ENCODE measurements at places on chromosomes 13 and 19.

- no peak for DNase-seq
- no peaks in the 10 kb centered on the region for H3K27me3 ChIP-seq
- H3K4me3 ChIP-seq: no peak overlapping the region
- no peaks in the 10 kb centered on the region for H3K36me3 ChIP-seq
- no peak overlapping the region for H3K27ac ChIP-seq
Measured at GRCh38 chr13:100495455-100495854, 93.1 kb downstream of the GGACT start.

DNA sequence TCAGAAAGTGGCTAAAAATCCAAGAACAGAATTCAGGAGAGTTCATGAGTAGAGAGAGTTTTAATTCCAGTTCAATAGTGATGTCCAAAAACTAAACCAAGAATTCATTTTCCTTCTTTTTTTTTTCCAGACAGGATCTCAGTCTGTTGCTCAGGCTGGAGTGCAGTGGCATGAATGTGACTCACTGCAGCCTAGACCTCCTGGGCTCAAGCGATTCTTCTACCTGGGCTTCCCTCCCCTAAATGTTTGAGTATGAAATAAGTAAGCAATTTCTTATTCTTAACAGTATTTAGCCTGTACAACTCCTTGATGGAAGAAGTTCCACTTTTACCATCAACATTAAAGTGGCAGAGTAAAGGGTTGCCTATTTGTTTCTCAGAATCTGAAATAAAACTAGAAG is 3.8 kb downstream of the COMMD6 start:
- H3K27me3 ChIP-seq: no peaks in the 10 kb centered on the region
- no peak for DNase-seq
- no peak overlapping the region for H3K27ac ChIP-seq
- no peak overlapping the region for H3K4me3 ChIP-seq
- H3K4me1 ChIP-seq: peaks cover 13% of the 10 kb centered on the region

GRCh38 chr13:73428706-73429105 is 369.9 kb downstream of the KLF5 start:
- H3K4me1 ChIP-seq: no peaks in the 10 kb centered on the region
- H3K4me3 ChIP-seq: no peak overlapping the region
- H3K27ac ChIP-seq: no peak overlapping the region

DNA sequence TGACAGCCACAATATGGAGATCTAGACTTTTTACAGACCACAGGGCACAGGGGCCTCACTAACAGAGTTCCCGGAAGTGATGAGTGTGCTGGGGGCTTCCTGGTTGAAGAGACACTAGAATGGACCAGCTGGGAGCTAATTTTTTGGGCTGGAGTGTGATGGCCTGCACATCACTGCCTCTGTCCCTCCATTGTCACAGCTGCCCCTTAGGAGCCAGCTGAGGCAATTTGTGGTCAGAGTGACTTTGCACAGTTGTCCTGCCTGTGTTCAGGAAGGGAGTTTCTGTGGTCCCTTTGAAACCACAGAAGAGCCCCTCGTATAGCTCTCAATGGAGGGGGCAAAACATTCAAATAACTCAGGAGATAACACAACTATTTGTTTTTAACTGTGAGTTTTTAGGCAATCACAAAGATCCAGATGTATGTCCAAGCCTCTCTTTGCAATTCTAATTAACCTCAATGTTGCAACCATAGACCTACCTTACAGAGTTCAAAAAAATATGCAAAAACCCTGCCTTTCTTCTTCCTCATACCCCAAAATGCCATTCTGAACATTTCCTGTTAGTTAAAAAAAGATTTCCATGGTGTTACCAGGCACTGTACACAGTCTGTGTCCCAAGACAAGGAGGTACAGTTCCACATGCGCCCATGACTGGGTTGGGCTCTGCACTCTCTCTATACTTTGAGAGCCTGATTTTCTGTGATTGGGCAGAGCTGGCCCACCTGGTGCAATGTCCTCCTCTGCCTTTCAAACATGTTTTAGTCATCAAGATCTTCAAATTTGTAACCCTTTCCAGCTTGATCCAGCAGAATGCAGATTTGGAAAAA is 2.4 kb downstream of the ALOX5AP start:
- no peak overlapping the region for H3K4me3 ChIP-seq
- no peaks in the 10 kb centered on the region for H3K36me3 ChIP-seq
- no peaks in the 10 kb centered on the region for H3K27me3 ChIP-seq

DNA sequence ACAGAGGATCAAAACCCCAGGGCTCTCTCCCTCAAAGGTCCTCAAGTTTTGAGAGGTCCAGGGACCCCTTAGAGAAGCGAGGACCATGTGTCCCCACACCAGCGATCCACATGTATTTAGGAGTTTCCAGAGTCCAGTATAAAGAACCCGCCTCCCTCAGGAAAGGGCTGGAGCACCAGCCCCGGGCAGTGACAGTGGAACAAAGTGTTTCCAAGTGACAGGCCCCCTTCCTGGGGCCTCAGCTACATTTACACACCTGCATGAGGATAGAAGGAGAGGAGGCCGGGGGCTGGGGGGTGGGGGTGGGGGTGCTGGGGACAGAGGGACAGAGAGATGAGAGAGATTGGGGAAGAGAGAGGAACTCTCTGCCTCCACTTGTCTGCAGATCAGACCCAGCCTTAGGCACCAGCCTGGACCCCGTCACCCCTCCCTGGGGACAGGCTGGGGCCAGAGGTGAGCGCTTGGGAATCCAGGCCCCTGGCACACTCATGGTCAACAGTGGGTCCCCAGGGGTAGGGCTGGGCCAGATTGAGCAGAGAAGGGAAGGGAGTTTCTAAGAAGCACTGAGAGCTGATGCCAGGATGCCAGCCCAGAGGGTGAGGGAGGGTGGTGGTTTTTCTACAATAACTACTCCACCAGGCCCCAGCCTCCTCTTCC is 802 bp downstream of the BCAM start:
- DNase-seq: no peak
- H3K36me3 ChIP-seq: no peaks in the 10 kb centered on the region
- peaks cover 6% of the 10 kb centered on the region for H3K4me1 ChIP-seq
- H3K4me3 ChIP-seq: peak overlapping the region; percentile 57

DNA sequence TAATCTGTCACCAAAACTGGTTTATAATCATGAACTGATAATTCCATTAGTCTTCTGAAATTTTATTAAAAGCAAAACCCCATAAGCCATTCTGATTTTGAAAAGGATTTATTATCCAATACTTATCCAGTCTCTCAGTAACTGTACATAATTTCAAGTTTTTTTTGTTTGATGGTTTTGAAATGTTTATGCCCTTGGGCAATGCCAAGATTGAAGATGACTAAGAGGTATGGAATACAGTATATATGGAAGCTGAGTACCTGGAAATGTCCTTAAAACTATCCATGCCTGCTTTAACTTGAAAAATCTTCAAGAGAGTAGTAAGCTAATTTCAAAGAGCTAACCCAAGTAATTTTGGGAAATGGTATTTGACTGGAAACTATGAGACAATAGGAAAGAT is 1.8 kb upstream of the NEK5 start:
- peaks cover 16% of the 10 kb centered on the region for H3K4me1 ChIP-seq
- no peak overlapping the region for H3K4me3 ChIP-seq
- H3K27ac ChIP-seq: no peak overlapping the region

DNA sequence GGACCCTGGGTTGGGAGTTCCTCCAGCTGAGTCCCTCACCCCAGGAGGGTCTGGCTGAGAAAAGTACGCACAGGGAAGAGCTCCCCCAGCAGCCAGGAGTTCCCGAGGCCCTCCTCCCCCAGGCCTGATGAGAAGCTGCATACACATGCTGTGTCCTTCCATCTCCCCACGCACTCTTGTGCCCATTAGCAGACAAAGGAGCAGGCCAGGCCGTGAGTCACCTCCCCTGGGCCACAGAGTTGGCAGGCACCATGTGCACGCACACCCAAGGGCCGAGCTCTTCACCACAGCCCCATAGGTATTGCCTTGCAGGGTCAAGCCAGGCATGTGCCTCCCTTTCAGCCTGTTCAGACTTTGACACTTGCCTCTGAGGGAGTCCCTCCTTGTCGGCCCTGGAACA is 17.5 kb downstream of the MAU2 start:
- no peaks in the 10 kb centered on the region for H3K27me3 ChIP-seq
- no peak overlapping the region for H3K27ac ChIP-seq
- H3K4me3 ChIP-seq: no peak overlapping the region
- H3K4me1 ChIP-seq: no peaks in the 10 kb centered on the region
- no peak for DNase-seq

DNA sequence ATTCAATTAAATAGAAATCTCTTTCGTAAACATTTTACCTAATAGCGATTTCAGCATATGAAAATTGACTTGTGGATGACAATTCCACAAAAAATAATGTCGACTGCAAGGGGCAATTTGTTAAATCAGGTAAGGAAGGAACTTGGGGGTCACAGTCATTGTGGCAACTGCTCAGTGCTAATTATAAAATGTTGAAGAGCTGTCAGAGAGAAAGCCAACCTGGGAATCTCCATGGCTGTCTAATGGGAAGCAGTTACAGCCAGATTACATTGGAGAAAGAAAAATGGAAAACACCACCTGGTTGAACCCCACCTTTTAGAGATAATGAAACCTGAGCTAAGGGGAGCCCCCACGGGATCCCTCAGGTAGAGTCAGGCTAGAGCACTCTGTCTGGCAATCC is 373.9 kb downstream of the FOXO1 start:
- H3K27me3 ChIP-seq: no peaks in the 10 kb centered on the region
- H3K36me3 ChIP-seq: no peaks in the 10 kb centered on the region
- no peak for DNase-seq

- H3K36me3 ChIP-seq: no peaks in the 10 kb centered on the region
- no peak overlapping the region for H3K4me3 ChIP-seq
- no peak overlapping the region for H3K27ac ChIP-seq
- no peaks in the 10 kb centered on the region for H3K27me3 ChIP-seq
Measured at GRCh38 chr19:37942516-37942902, 35.5 kb downstream of the SIPA1L3 start.

DNA sequence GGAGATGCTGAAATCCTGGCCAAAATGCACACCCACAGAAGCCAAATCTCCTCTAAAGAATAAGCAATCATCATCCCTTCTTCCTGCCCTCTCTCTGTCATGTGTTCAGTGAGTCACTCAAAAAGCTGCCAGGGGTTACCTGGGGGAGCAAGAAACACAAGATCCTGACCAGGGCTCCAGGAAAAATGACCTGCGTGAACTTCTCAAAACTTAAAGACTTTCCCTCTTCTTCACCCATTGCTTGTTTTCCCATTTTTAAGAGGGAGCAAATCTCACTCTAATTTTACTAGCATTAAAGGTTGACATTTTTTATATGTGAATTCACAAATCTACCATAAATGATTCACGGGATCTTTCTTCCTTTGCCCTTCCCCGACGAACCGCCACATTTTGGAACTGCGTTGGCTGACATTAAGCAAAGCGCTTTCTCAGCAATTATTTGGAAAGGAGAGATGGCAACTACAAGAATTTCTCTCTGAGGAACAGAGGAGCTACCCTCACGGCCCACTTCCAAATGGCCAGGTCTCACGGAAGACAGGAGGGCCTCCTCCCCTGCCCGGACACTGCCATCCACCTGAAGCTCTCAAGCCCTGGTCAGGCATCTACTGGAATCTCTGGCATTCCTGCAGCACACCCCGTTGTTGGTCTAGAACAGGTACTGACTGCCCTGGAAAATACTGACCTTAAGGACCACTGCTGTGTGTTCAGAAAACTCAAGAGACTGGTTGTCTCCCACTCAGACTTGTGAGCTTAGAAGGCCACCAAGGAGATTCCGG is 14.2 kb downstream of the TSHZ3 start:
- no peak for DNase-seq
- no peaks in the 10 kb centered on the region for H3K27me3 ChIP-seq
- peaks cover 7% of the 10 kb centered on the region for H3K36me3 ChIP-seq
- H3K4me1 ChIP-seq: peaks cover 36% of the 10 kb centered on the region

- no peak overlapping the region for H3K27ac ChIP-seq
- no peaks in the 10 kb centered on the region for H3K36me3 ChIP-seq
Measured at GRCh38 chr13:26688286-26688685, 72.3 kb downstream of the GPR12 start.

DNA sequence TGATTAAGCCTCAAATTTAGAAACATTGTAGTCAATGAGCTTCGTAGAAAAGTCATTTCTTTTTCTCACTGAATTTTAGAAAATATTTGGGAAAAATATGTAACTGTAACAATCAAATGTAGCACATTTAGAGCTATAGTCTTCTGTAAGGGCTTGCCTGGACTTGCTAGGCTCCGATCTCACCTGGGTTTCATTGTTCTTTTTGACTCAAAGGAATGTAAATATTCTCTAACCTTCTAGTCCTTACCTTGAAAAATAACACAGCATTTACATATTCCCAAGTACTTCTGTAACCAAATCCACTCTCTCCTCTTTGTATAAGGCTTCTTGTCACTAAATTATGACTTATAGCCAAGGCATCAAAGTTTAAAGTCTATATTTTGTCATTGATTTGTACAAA is 2.9 kb upstream of the UFM1 start:
- H3K27ac ChIP-seq: no peak overlapping the region
- peaks cover 27% of the 10 kb centered on the region for H3K4me1 ChIP-seq
- H3K36me3 ChIP-seq: peaks cover under 1% of the 10 kb centered on the region
- no peak for DNase-seq
- no peaks in the 10 kb centered on the region for H3K27me3 ChIP-seq

- H3K4me1 ChIP-seq: no peaks in the 10 kb centered on the region
- H3K36me3 ChIP-seq: peaks cover 82% of the 10 kb centered on the region
- no peak overlapping the region for H3K27ac ChIP-seq
Measured at GRCh38 chr13:29523199-29523961, 72.1 kb downstream of the SLC7A1 start.

- H3K4me1 ChIP-seq: peaks cover 12% of the 10 kb centered on the region
- no peak overlapping the region for H3K4me3 ChIP-seq
- no peak overlapping the region for H3K27ac ChIP-seq
- no peaks in the 10 kb centered on the region for H3K36me3 ChIP-seq
Measured at GRCh38 chr13:27362064-27362751, 62.2 kb upstream of the GTF3A start.

DNA sequence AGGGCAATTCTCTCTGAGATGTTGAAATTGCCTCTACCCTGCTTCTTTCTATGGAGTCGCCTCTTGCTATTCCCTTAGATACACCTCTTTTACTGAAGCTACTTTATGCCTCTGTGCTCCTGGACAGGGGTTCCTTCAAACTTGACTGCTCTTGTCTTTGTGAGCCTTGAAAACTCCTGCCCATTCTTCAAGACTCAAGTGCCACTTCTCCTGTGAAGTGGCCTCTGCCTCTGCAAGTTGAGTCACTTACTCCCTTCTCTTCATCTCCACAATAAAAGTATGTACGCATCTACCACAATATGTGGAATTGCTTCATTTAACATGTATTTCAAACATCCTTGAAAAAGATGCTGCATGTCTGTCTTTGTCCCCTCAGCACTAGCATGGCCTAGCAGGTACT is 66.0 kb upstream of the TPP2 start:
- no peaks in the 10 kb centered on the region for H3K27me3 ChIP-seq
- H3K36me3 ChIP-seq: no peaks in the 10 kb centered on the region
- no peak overlapping the region for H3K4me3 ChIP-seq
- no peaks in the 10 kb centered on the region for H3K4me1 ChIP-seq

DNA sequence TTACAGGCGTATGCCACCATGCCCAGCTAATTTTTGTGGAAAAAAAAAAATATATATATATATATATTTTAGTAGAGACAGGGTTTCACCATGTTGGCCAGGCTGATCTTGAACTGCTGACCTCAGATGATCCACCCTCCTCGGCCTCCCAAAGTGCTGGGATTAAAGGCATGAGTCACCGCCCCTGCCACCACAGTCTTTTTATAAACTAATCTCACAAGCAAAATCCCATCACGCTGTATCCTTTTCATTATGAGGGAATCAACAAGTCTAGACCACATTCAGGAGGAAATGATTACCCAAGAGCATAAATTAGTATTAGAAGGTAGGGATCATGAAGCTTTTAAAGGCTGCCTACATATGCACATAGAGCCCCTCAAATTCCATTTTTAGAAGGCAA is 210.6 kb upstream of the NBEA start:
- no peak overlapping the region for H3K27ac ChIP-seq
- DNase-seq: no peak
- no peaks in the 10 kb centered on the region for H3K36me3 ChIP-seq
- no peaks in the 10 kb centered on the region for H3K4me1 ChIP-seq
- no peaks in the 10 kb centered on the region for H3K27me3 ChIP-seq

Data from CD14-positive monocyte (primary cell).